ENCODE measurements at places on chromosomes 4 and X.

- DNase-seq, result no peak
Observed at GRCh38 chrX:138057883-138058282, 492.0 kb downstream of the ZIC3 start.

GRCh38 chr4:7068279-7068842 lies 497 bp upstream of the GRPEL1 start:
- DNase-seq, result peak; percentile 100

- DNase-seq, result no peak
Observed at GRCh38 chr4:145341381-145341780, 140.3 kb upstream of the SMAD1 start.

DNA sequence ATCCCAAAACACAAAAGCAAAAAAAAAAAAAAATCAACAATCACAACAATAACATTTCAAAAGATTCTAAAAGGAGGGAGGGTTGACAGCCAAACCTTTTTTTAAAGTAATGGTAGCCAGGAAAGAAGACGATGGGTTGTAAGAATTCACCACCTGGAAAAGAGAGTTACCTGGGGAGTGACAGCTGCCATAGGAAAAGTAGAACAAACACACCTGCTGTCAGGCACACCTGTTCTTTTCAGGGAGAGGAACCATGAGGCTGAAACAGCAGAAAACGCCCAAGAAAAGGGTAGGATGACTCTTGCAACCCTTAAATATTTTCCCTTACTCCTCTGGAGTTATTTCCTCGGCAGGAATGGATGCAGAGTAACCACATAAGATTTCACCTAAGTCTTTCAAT lies 388.4 kb upstream of the TEX13C start:
- DNase-seq, result no peak
